ENCODE measurements at places on chromosomes 2 and 18. TPM values are rescaled to one million over a fixed set of nuclear protein-coding genes. Genes with fewer than 3 reads are reported as not detected.

Gene TSPYL6
- total RNA-seq: not detected

DNA sequence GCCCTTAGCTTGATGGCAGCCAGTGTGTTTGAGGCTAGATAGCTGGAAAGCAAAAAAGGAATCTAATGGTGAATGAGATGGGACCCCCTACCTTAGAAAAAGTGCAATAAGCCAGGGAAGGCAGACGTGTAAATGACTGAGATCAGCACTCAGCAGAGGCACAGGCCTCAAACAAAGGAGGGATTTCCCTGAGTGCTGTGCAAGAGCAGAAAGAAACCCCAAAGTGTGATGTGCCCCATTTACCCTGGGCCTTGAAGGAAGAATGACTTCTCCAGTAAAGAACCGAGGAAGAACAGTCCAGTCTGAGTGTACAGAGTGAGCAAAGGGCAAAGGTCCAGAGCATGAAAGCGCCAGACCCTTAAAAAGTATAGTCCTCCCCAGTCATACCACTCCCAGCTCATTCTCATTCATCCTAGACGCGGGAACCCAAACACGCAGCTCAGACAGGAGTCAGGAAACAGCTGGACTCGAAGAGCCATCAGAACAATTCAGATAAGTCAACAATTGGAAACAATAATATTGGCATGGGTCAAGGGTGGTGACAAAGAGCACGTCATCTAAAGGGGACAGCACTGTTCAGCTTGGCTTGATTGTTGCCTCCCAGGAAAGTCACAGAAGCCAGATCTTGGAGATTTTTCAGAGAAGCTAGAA, 121.7 kb downstream of the INO80D start:
- peak; percentile 0 for DNase-seq

- DNase-seq: no peak
Observed at GRCh38 chr2:216293883-216294282, 78.4 kb downstream of the MARCHF4 start.

DNA sequence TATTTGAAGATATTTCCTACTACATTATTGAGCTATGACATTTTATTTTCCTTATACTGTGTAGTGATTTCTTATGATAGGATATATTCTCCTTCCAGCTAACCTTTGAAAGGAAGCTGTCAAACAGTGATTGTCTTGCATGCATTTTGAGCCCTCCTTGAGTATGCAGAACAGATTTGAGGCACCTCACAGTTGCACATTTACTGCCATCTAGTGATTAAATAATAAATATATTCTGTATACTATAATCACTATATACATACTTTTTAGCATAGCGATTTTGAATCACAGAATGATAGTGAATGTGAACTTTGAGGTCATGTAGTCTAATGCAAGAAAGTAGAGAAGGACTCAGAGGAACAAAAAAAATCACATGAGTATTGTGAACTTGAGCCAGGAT, 268.4 kb upstream of the CDH19 start:
- peak; percentile 34 for DNase-seq

DNA sequence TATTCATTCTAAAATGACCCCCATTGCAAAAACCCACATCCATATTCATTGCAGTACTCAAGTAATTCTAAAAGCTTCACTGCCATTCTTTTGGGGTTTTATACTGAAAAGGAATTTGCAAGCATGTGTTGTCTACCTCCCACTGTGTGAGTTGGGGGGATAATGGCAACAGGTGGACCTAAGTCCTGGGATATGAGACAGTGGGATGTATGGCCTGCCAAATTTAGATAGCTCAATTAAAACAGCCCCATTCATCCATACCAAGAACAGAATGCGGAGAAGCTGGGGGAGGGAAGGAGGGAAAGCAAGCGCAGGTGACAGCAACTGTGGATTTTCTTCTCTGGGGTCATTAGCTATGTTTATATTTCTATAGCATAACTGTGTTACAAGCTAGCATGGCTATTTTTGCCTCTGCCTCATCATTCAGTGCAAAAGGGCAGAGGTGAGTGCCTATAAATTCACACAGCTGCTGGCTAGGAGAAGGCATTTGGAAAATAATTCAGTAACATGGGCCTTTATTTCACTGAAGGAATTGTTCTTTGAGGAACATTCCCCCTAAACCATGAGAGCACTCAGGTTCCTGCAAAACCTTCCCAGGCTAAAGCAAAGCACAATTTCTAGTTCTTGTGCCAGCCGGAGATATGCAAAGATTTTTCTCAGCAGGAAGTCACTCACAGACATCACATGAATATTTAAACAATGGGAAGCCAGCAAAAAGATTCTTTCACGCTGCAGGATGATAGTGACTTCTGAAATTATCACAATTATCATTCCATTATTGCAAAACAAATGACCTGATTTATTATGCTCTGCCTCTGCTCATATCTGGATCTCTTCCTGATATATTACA, 393.9 kb upstream of the ACVR2A start:
- DNase-seq: no peak

- no peak for DNase-seq
Observed at GRCh38 chr18:78965917-78966792, 13.5 kb upstream of the SALL3 start.

Gene RBKS
- total RNA-seq: 1.2 TPM
